ENCODE measurements at places on chromosomes 7 and 10. TPM values are rescaled to one million over a fixed set of nuclear protein-coding genes. Genes with fewer than 3 reads are reported as not detected.

- DNase-seq: no peak
Observed at GRCh38 chr7:69091521-69091920, 506.8 kb upstream of the AUTS2 start.

DNA sequence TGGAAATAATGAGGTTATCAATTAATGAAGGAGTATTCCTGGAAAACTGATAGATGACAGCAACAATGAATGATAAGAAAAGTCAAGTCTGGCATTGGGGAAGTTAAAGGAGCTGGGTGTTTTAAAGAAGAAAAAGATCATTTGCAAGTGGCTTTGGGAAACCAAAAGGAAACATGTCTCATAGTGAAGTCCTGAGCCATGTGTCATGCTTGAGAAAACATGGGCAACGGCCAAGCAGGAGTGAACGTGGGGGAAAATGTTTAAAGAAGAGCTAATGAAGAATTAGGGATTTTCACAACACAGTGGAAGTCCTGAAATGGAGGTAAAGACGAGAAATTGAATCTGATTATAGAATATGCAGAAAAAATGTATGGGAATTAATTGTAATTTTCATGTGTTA lies 1383.2 kb upstream of the CELF2 start:
- no peak for DNase-seq

- DNase-seq: no peak
Observed at GRCh38 chr7:134618756-134619530, 27.7 kb upstream of the BPGM start.

- no peak for DNase-seq
Observed at GRCh38 chr10:119896937-119897770, 4.6 kb downstream of the SEC23IP start.

- DNase-seq: peak; percentile 66
Observed at GRCh38 chr7:105677817-105678573, 96.7 kb upstream of the EFCAB10 start.

DNA sequence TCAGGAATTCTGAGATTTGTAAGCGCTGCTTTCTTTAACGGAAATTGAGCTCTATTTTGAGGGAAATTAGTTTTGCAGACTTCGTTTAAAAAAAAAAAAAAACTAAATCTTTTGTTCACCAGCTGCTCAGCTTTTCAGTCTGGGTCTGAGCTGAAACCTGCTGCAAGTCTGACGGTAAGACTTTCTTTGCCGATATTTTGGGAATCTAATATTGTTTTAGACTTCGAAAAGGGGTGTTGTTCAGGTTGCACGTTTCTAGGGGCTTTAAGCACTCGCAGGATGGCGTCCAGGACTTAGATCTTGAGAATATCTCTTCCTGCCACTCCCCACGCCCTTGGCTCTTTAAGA lies 1.8 kb upstream of the MEOX2 start:
- DNase-seq: no peak

DNA sequence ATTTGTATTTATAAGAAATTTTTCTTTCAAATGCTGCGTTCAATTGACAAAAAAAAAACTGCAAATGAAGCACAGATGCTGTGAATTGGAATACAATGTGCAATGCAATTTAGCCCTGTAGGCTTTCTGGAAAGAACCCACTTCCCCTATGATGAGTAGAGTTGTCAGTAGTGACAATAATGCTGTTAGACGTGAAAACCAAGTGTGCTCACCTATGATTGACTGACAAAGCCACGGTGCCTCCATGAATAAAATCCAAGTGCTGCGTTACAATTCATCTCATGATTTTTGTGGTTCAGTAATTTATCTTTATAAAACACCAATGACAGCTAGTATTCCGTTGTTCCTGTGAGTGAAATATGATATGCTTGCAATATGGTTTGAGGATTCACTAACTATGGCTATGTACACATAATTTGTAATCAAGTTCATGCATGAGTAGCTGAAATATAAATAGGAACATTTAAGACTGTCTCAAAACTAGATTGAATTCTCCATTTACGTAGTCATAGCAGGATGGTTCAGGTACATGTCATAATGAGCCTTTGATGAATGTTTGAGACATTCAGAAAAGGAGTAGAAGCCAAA lies 1160.3 kb downstream of the CNTNAP2 start:
- DNase-seq: no peak

- no peak for DNase-seq
Observed at GRCh38 chr7:19982841-19983835, 209.7 kb upstream of the TMEM196 start.

GRCh38 chr7:38905056-38905759 lies 3.8 kb downstream of the VPS41 start:
- no peak for DNase-seq

- DNase-seq: no peak
Observed at GRCh38 chr10:34341473-34341872, 473.6 kb downstream of the PARD3 start.

The TMEM176A gene
- 31.5 TPM for total RNA-seq

DNA sequence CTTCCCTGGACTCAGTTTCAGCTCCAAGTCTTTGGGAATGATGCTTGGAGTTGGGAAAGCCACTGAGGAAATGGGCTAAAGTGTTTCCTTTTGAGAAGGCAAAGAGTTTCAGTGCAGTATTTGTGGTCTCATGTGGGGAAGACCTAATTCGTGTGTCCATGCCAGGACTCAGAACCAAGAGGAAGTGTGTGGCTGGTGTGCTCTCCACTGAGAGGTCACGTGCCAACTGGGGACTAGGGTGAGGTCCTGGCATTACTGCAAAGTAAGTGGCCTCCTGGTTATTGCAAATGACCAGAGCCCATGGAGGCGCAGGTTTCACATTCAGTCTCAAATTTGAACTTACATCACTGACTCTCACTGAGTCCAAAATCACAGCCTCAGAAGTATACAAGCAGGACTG lies 48.6 kb upstream of the ITPRID1 start:
- DNase-seq: no peak

DNA sequence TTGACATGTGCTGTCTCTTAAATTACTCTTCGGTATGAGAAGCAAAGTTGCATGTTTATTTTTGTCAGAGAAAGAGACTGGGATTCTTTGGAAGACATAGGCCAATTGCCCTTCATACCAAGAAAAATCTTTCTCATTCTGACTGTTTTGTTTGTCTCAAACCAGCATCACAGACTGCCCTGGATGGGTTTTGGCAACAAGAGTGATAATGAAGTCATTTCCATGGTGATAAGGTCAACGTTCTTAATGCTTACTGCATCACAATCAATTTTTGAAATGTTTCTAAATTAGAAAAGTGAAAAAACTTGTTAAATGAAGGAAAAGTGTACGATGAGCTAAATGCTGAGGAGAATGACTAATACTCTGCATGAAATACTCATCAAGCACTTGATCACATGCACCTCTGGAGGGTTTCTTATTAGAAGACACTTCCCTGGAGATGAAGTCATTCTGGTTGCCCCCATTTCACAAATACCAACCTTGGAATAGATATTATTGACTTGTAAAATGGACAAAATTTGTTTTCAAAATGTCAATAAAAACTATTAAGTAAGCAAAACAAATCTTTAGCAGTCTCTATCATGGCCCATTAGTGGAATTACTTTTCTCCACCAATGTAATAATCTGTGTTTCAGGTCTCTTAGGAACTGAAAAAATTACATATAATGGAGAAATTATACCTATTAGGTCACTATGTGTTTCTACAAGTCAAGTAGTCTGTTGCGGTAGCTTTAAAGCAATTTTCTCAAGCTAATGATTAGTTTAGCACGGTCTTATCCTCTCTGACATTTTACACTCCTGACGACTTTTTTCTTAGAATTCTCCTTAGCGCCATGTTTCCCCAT lies 19.9 kb upstream of the SEC61G start:
- no peak for DNase-seq

The CPA4 gene
- total RNA-seq: not detected

GRCh38 chr7:130973637-130974036 lies 239.6 kb upstream of the KLF14 start:
- no peak for DNase-seq

- no peak for DNase-seq
Observed at GRCh38 chr10:103692436-103692951, 162.9 kb downstream of the SH3PXD2A start.

- no peak for DNase-seq
Observed at GRCh38 chr7:48251766-48252165, 80.5 kb downstream of the ABCA13 start.

- no peak for DNase-seq
Observed at GRCh38 chr7:106038916-106039315, 73.2 kb downstream of the SYPL1 start.

DNA sequence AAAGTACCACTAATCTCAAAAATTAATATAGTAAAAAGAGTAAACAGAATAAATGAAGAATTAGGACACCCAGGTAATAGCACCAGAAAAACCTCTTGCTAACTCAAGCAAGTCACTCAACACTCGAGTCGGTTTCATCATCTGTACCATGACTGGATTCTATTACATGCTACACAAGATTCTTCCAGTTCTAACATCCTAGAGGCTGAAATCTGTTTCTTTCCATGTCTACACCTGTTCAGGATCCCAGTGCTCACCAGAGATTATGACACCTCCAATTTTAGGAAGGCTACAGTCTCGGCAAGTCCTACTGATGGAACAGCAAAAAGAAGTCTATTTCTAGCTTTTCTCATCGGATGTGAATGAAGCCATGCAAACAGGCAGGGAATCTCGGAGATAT lies 95.3 kb upstream of the ANK3 start:
- no peak for DNase-seq

GRCh38 chr10:127993056-127993690 lies 86.3 kb downstream of the PTPRE start:
- DNase-seq: peak; percentile 60

DNA sequence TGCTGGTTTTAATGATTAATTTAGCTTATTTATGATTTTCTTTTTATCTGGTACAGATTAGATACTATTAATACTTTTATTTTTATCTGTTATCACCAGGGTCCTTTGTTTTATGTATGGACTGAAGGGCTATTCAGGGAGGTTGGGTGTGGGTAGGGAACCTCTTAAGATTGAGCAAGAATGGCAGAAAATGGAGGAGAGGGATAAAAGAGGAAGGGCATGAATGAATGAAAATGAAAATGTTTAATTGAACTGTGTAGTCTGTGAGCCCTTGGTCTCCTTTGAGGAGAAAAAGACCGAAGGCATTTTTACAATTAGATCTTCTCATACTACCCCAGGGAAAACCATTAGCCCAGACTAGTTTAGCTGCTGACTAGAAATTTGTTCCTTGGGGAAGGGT lies 93.1 kb downstream of the CDK14 start:
- DNase-seq: no peak

GRCh38 chr7:33423646-33424020 lies 294.3 kb downstream of the BBS9 start:
- DNase-seq: no peak

GRCh38 chr10:113219446-113219845 lies 269.4 kb downstream of the TCF7L2 start:
- DNase-seq: no peak

GRCh38 chr7:94380264-94380663 lies 14.4 kb upstream of the COL1A2 start:
- DNase-seq: no peak

GRCh38 chr7:154911862-154912455 lies 91.0 kb downstream of the PAXIP1 start:
- no peak for DNase-seq

The CACNB2 gene
- 0.96 TPM for total RNA-seq

GRCh38 chr10:3783682-3784432 lies 1.2 kb downstream of the KLF6 start:
- DNase-seq: no peak

GRCh38 chr7:133619491-133619890 lies 366.6 kb downstream of the EXOC4 start:
- DNase-seq: no peak

The HOXA4 gene
- total RNA-seq: 2.1 TPM

DNA sequence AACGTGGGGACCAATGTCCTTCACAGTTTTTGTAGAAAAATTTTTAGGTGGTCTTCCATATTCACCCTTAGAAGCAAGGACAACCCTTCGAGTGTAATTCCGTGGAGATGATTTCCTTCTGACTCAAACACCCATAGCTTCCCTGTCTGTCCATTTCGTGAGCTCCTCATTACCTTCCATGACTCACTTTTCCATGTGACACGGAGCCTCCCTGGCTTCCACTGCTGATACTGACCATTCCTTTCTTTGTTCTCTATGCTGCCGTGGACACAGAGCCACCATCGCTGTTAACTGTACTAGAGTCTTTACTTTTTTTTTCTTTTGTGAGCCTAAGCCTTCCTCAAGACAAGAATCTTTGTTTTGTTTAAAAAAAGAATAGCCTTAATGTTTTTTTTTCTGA lies 12.5 kb upstream of the ARMS2 start:
- no peak for DNase-seq

GRCh38 chr7:115526278-115526677 lies 504.3 kb downstream of the TFEC start:
- no peak for DNase-seq

DNA sequence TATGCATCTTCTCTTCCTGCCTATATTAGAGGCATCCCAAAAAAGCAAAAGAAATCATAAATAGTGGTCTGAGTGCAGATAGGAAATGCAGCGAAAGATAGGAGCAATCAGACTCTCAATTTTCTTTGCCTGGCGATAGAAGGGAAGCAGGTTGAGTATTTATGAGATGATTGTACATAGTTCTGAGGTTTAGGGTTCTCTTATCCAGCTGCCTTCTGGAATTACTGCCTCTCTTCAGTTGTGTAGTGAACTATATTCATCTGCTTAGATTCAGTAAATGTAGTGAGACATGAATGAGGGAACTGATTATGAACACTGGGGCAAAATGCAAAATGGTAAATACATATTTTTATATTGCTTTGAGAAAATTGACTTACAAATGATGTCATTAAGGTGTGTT lies 93.0 kb upstream of the CYP26C1 start:
- DNase-seq: no peak

DNA sequence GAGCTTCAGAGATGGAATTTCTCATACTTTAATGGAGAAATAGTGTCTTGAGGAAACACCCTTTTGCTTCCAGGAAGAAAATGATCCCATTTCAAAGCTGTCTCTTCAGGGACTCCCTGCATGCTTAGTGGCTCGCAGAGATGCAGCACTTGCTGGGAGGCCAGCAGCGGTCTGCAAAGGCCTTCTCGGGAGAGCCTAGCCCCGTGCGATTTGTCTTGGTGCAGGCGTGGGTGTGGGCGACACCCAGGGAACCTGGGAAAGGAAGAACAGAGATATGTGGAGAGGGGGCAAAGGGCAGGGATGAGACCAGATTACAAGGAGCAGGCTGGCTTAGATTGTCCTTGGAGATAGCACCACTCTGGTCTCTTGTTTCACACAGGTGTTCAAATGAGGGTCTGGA lies 352.3 kb upstream of the PODXL start:
- DNase-seq: no peak

DNA sequence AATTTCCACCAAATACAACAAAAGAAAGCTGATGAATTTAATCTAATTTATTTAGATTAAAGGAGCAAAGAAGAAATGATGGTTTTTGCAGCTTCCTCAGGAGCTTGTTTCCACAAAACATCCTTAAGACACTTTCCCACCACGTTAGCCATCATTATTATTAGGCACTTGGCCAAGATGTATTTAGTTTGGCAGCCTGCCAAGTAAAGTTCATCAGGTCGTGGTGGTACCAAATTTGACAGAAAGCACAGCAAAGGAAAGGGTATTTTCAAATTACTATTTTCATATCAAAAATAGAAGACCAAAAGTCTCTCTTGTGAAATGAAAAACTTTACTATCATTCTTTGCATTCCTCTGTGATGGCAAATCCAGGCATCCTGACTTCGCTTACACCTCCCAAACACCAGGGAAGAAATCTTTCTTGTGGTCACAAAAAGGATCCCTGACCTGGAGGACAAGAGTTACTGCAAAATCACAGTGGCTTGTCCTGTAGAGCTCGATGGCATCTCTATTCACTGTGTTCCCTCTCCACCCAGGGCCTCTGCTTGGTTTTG lies 123.1 kb upstream of the INHBA start:
- no peak for DNase-seq

The MOGAT3 gene
- not detected for total RNA-seq

Data from ascending aorta (tissue), 2 donors.